H9 (cell line): ENCODE measurements at places on chromosomes 3 and 15. TPM values are rescaled to one million over a fixed set of nuclear protein-coding genes. Genes with fewer than 3 reads are reported as not detected.

DNA sequence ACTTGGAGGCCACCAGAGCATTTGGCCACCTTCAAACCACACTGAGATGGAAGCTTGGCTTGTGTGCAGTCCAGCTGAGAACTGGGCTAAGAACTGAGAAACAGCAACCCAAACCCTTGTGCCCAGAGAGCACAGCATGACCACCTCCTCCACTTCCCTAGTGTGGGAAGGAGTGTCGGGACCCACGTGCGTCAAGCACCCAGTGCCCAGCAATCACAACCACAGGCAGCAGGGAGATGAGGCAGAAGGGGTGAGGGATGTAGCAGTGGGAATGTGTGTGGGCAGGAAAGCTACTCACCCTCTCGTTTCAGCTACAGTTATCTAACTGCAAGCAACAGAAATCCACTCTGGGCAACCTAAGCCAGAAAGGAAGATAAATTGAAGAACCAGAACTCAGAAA lies 25.0 kb upstream of the RFTN1 start:
- no peak for DNase-seq

DNA sequence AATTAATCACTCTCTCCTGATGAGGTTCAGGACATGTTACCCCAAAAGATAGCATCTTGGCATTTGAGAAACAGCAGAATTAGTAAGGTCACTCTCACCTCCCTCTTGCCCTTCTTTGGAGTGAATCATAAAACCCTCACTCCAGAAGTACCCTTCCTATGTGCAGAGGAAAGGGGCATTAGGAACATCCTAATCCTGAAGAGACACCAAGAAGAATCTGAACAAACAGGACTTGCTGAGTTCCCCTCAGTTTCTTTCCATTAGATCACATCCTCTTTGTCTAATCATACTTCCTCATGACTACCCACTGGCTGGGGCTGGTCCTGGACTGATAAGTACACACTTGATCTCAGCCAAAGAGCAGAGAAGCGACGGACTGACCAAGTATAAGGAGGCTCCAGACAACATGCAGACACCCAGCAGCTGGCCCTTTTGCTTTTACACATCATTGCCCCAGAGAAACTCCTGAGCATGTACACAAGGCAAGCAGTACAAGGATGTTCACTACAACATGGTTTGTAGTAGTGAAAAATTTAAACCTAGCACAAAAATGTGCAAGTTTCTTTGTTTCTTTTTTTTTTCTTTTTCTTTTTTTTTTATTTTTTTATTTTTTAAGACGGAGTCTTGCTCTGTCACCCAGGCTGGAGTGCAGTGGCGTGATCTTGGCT lies 15.0 kb upstream of the TM6SF1 start:
- no peak for DNase-seq

DNA sequence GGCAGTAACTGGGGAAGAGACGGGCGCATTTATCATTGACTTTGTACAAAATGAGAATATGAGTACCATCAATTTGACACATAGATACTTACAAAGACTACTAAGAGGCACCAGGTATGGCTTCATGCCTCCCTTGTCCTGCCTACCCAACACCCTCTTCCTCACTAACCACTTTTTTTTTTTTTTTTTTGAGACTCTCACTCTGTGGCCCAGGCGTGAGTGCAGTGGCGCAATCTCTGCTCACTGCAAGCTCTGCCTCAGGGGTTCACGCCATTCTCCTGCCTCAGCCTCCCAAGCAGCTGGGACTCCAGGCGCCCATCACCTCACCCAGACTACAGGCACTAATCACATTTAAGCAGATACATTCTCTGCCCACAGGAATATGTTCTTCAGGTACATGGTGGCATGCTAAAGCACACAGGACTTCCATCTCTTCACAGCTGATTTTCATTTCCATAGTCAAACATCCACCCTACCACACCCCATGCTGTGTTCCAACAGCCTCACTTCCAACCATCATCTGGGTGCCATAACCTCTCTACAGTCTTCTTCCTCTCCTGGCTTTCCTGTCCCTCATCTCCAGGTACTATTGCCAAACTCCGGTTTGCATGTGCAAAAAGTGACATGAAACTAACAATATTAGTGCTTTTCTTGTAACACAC lies 41.7 kb downstream of the RAB27A start:
- DNase-seq: no peak

DNA sequence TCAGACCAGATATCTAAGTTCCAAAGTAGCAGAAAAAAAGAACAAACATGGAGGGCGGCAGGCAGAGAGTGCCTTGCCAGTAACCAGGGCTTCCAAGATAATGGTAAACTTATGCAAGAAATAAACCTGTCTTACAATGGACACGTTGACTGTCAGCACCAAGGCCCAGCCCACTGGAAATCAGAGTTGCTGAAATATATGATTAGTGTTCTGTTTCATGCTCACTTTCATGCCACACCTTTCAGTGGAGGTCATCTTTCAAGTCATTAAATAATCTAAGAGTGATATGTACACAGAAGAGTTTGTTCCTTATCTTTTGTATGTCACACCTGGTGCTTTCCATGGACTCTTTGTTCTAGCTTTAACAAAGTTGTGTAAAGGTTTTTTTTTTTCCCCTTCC lies 358.1 kb downstream of the MECOM start:
- no peak for DNase-seq

- no peak for DNase-seq
These were observed 3.5 kb downstream of the PLA1A start for GRCh38 chr3:119601154-119601553.

GRCh38 chr3:16455966-16456365 lies 57.5 kb downstream of the RFTN1 start:
- DNase-seq: no peak

DNA sequence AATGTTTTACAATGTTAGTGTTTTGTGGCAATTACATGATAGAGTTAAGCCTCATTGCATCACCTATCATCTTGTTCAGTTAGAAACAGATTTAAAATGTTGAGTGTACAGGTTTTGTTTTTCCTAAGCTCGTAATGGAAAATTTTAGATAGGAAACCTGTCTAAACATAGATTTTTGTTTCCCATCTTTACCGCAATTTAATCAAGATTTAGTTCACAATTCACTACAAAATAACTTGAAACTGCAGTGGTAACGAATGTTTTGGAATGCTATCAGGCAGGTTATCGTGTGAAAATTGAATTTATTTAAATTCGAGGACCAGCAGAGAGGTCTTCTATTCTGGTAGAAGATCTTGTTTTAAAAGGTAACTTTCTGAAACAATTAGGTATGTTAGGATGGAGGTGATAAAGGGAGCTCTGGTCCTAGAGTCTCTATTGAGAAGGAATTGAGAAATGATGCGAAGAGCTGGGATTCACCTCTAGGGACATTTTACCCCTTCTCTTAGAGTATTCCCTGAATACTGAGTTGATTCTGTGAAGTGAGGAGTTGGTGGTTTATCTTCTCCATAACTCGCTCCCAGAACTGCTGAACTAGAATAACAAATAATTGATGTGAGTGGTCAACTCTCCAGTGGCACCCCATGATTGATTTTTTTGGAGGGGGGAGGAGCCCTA lies 1.4 kb downstream of the DOCK3 start:
- DNase-seq: no peak

GRCh38 chr3:46395210-46395661 lies 11.6 kb downstream of the CCR5AS start:
- peak; percentile 45 for DNase-seq

DNA sequence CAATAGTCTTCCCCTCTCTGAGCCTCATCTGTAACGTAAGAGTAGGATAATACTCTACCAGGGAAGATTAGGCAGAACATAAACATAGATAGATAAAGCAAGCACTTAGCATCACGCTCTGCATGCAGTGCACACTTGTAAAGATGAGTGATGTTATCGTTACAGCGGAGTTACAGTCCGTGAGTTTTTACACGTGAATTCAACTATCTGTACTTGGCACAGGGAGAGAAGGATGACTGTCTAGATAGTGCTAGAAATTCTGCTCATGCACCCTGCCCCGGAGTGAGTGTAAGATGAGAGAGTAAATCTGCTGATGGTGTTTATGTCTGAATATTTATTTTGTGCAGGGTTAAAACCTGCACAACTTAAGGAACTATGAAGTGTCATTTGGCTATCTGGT lies 35.8 kb downstream of the HAPLN3 start:
- DNase-seq: no peak

DNA sequence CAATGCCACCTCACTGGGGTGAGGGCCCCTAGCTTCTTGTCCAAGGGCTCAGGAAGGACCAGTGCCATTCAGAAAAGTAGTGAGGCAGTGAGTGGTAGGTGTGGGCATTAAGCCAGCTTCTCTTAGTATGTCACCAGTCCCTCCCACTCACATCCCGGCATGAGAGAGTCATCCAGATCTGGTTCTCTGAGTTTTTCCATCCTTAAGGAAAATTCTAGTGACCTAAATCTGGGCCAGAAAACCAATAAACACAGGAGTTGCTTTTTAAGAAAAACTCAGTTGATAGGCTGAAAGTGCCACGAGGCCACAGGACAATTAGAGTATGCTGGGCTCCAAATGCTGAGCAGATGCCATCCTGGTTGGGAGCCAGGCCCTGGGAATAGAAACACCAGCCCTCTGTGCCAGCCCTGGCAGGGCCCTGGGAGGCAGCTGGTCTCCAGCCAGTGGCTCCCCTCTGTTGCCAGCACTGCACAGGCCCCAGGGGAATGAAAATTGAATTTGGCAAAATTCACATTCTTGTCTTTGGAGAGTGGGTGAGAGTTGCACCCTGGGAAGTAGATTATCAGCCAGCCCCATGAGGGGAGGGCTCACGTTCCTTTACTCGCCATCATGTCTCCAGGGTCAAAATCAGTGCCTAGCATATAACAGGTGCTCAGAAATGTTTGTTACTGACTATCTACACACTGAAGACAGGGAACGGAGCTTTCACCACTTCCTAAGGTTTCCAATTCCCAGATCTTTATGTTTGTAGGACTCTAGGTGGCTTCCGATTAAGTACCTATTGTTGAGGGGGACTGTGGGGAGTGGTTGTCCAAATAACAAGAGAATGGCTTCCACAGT lies 52.8 kb downstream of the FAM43A start:
- DNase-seq: no peak

GRCh38 chr3:78112291-78113010 lies 1072.6 kb downstream of the ROBO2 start:
- DNase-seq: no peak

DNA sequence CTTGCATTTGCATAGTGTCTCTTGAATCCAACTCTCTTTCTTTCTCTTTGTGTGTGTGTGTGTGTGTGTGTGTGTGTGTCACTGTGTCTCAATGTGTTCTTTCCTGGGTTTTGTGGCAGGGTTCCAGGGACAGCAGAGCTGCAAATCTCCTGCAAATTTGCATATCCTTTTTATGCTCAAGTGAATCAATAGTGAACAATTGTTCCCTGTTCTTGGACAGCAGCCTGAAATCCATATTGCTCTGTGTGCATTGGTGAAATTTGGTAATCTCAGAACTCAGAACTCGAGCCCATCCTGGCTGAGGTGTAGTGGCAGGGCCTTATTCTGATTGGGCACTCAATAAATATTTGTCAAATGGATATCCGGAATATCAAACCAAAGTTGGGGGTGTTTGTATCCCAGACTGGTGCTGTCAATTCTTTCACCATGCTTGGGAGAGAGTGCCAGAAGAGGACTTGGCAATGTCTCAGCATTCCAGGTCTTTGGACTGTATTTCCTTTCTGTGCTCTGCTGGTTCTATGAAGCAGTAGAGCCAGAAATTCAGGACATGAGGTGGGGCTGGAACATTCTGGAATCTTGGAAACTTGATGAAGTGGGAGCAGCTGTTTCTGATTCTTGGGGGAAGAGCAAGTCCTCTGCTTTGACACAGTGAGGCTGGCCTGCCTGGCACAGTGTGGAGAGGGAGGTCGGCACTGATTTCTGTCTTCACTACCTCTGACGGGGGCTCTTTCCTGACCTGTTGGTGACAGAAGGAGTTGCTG lies 380.6 kb upstream of the C2CD4B start:
- DNase-seq: no peak

GRCh38 chr3:51610708-51611107 lies 60.3 kb upstream of the TEX264 start:
- DNase-seq: no peak

- no peak for DNase-seq
These were observed 175.0 kb downstream of the SOX2 start for GRCh38 chr3:181886676-181887075.

DNA sequence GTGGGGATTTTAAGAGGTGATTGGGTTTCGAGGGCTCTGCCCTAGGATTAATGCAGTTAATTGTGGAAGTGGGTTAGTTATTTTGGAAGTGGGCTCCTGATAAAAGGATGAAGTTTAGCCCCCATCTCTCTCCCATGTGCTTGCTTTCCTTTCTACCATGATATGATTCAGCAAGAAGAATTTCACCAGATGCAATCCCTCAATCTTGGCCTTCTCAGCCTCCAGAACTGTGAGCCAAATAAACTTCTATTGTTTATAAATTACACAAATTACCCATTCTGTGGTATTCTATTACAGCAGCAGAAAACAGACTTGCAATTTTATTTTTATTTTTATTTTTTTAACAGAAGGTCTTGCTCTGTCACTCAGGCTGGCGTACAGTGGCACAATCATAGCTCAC lies 27.3 kb upstream of the UBE2E1 start:
- no peak for DNase-seq

GRCh38 chr3:189235214-189235613 lies 63.4 kb downstream of the TPRG1 start:
- no peak for DNase-seq

- peak; percentile 27 for DNase-seq
These were observed 11.7 kb downstream of the ITGA11 start for GRCh38 chr15:68420186-68420684.

CDHR4 gene
- not detected in 2 replicates for total RNA-seq

SUCLG2 gene
- total RNA-seq: 38.1 and 38.5 TPM in 2 replicates

ADAMTSL3 gene
- 0.39 and 0.77 TPM in 2 replicates for total RNA-seq

SLC15A2 gene
- total RNA-seq: 2.3 and 2.4 TPM in 2 replicates

THAP10 gene
- 2.5 and 3.7 TPM in 2 replicates for total RNA-seq

FGF12 gene
- total RNA-seq: 5.1 and 5.6 TPM in 2 replicates
